Activated naive CD4-positive, alpha-beta T cell treated with anti-CD3 and anti-CD28 coated beads, Interleukin-2, amount 50 U/mL, for 72 hours (primary cell): ENCODE measurements at places on chromosomes 16 and 17. TPM values are rescaled to one million over a fixed set of nuclear protein-coding genes. Genes with fewer than 3 reads are reported as not detected.

The ADGRG1 gene
- 8.2 TPM for total RNA-seq

The LRRC37A gene
- total RNA-seq: 3.6 TPM

The MYH8 gene
- total RNA-seq: not detected

The ARHGAP44 gene
- 0.21 TPM for total RNA-seq

The CD68 gene
- total RNA-seq: 12.7 TPM

The SBK1 gene
- total RNA-seq: 2.0 TPM

The TPSAB1 gene
- total RNA-seq: 0.64 TPM

The TMEM238L gene
- not detected for total RNA-seq

The SLFN11 gene
- total RNA-seq: 64.6 TPM
